ENCODE measurements at places on chromosomes 2 and 18.

- DNase-seq, result no peak
Measured at GRCh38 chr2:128444121-128444771, 125.6 kb upstream of the HS6ST1 start.

GRCh38 chr2:219314804-219315468 is 5.7 kb upstream of the PTPRN start:
- no peak for DNase-seq

DNA sequence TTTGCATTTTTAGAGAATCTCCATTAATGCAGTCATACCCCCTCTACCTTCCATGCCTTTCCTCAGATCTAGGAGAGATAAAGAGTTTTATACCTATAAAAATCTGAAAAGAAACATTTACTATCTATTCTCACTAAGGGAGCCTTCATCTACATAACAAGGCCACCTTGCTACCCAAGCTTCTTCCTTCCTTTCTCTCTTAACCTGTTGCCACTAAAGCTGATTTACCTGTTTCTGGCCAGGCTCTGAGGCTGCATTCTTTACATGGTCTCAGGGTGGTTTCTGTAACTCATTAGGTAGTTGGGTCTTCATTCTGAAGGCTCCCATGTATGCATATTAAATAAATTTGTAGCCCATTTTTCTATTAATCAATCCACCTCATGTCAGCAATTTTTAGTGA is 391.6 kb downstream of the DLGAP1 start:
- no peak for DNase-seq

DNA sequence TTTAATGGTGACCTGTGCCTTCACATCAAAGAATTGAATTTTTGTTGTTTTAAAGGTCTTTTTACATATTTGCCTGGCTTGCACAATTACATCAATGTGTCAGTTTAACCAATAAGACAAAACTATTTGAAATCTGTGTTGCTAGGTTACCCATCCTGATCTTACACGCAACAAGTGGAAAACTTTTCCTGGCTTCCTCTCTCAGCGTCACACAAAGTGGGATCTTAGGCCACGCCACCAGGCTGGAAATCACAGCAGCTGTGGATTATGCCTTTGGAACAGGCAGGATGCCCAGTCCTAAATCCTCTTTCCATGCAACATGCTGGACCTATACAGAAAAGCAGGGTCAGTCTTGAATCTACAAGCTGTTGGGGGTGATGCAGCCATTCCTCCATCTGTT is 298.2 kb upstream of the HNRNPA3 start:
- no peak for DNase-seq

DNA sequence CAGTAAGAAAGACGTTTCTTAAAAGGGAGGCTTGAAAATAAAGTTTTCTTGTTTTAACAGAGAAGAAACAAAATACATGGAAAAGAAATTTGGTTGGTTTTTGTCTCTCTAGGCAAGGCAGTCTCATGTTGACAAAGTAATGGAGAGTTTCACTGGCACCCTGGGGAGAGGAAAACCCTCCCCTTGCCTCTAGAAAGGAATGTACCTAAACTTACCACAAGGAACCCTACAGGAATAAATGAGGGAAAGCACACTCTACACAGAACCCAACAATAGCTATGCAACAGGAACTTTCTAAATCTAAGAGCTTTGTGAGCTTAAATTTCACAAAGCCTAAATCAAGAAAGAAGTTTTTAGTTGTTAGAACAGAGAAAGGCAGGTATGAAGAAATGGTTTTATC is 37.0 kb downstream of the FIGN start:
- DNase-seq, result no peak

GRCh38 chr2:71154798-71155197 is 24.4 kb downstream of the MPHOSPH10 start:
- no peak for DNase-seq
